ENCODE measurements at places on chromosomes 7 and 10.

GRCh38 chr7:69173846-69174245 lies 424.4 kb upstream of the AUTS2 start:
- no peak for DNase-seq

DNA sequence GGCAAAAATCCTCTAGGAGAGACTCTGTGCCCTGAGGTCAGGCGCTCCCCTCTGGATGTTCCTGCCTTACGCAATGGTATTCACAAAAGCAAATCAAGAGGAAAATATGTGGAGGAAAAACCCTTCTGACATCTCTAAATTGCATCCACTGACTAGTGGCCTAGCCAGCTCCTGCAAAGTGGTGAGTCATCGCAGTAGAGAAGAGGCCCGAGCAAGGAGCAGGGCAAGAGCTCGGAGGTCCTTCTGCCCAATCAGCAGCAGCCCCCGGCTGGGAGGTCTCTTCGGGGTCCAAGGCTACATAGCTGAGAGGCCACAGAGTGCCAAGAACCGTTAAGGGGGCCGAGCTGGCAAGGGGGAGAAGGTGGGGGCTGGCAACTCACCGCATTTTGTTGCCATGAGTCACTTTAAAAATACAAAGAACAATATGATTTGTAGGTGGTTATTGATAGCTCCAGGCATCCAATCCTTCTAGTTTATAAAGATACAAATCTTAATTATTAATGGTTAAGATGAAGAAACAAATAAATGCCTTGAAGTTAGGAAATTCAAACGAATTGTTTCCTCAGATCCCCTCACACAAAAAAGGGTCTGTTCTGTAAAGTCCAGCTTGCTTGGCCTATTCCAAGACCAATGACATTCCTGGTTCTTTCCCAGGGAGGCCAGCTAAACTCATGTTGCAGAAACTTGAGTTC lies 161.6 kb downstream of the PKD1L1 start:
- no peak for DNase-seq

GRCh38 chr7:143385891-143386781 lies 5.0 kb downstream of the ZYX start:
- DNase-seq: no peak

DNA sequence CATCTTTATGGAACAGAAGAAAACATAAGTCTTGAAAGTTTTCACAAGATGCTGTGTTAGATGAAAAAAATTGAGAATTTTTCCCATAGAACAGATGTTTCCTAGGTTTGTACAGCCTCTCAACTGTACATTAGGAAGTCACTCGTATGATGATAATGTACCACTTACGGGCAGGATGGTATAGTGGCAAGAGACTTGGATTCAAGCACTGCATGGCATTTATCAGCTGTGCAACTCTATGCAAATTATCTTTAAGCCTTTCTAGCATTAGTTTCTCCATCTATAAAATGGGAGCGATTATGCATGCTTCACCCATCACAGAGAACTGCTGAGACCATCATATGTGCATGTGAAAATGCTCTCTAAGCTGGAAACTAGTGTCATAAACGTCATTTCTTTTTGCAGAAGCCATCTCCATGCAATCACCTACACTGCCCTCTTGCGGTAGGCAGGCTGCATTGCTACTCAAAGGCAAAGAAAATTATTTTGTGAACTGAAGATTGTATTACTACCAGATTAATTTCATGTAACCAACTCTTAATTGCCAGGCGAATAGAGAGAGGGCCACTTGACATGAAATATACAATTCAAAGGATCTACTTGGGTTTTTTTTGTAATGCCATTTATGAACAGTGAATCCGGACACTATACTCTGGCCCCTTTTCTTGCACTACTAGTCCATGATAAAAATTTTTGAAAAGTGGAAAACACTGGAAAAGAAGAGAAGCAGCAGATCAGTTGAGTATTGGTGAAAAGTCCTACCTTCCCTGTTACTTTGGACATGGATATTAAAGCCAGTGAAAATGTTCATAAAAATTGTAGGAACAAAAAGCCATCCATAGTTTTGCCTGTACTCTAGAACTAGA lies 102.3 kb downstream of the JAZF1 start:
- DNase-seq: no peak

Measured in LNCaP clone FGC (cell line).